Nephron progenitor cell (in vitro differentiated cells): ENCODE measurements at places on chromosomes 1 and 21.

GRCh38 chr1:221736714-221737113 is 5.2 kb downstream of the DUSP10 start:
- no peak for DNase-seq

DNA sequence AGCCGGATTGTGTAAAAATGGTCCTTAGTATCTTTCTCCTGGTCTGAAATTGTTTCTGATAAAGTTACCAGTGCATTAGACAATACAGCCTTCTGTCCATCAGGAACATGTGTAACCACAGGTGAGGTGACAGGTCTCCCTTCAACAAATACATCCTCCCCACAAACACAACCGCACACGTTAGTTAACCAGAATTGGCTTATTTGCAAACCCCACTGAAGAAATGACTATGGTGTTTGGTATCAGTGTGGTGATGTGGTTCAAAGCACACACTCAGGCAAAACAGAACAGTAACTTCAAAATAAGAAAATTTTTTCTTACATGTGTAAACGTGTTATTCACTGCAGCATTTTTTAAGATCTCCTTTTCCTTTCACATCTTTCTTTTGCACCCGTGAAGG is 517.2 kb upstream of the NR5A2 start:
- DNase-seq, result no peak

DNA sequence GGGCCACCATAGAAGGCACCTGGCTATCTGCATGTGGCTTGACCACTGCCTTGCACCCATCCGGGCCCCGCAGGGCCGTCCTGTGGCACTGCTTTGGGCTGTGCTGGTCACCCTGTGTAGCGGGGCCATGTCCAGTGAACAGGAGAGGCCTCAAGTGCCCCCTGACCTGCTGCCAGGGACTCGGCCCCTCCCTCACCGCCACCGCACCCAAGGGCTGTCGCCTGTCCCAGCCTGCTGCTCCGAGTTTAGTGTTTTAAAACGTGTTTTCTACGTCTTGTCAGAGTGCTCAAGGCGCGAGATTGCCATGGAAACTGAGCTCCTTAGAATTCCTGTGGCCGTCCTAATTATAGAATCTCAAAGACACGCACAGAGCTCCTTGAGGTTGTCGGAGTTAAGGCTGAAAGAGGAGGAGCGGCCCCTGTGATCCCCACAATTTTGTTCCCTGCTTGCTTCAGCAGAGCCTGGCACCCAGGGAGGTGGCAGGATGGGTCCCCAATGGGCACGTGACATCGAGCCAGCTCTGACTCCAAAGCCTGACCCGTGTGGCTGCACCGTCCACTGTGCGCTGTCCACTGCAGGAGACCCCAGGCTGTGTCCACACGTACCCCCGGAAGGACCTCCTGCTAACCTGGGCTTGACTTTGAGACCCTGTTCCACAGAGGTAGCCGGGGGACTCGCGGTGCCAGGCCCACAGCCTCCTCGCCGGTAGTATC is 66.2 kb downstream of the FAAP20 start:
- DNase-seq, result no peak

GRCh38 chr1:89198081-89198480 is 661 bp downstream of the GBP4 start:
- no peak for DNase-seq

DNA sequence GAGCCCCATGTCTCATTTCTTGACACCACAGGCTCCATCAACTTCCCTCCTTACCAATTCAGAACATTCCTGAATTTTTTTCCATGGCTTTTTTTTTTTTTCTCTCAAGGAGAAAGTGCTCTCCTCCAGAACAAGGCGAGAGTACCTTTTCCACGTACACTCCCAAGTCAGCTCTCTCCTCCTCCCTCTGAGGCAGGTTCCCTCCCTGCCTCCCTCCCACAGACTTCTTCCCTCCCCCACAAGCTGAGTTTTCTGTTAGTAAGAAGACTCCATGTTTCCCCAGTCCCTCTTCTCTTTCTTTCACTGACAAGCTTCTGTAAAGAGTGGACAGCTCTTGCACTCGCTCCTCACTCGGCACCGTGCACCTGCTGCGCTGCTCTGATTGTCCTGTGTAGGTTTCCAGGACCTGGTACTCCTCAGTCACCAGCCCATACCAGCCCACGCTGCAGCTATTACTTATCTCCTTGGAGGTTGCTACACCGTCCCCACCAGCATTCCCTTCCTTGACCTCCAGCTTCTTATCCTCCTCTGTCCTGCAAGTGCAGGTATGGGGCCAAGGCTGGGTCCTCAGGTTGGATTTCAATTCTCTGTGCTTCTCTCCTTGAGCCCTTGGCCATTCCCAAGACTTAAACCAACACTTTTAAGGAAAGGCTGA is 3.8 kb downstream of the TRAF5 start:
- no peak for DNase-seq

DNA sequence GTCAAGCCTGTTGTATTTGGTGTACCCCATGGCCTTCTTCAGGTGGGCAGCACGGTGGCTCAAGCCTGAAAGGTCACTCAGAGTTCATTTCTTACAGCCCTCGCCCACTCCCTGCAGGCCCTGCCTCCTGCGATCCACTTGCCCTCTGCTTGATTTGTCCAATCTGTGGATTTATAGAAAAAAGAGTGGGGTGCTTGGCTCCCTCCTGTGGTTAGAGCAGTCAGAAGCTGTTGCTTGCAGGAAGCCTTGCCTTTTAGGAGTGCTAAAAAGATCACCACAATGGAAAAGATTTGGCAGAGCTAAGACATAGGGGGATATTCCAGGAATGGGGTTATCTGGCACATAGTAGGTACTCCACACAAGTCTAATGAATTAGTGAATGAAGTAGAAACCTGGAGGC is 108.0 kb upstream of the TRABD2B start:
- no peak for DNase-seq

- DNase-seq, result no peak
Observed at GRCh38 chr1:95096218-95096841, 20.8 kb upstream of the TLCD4 start.

DNA sequence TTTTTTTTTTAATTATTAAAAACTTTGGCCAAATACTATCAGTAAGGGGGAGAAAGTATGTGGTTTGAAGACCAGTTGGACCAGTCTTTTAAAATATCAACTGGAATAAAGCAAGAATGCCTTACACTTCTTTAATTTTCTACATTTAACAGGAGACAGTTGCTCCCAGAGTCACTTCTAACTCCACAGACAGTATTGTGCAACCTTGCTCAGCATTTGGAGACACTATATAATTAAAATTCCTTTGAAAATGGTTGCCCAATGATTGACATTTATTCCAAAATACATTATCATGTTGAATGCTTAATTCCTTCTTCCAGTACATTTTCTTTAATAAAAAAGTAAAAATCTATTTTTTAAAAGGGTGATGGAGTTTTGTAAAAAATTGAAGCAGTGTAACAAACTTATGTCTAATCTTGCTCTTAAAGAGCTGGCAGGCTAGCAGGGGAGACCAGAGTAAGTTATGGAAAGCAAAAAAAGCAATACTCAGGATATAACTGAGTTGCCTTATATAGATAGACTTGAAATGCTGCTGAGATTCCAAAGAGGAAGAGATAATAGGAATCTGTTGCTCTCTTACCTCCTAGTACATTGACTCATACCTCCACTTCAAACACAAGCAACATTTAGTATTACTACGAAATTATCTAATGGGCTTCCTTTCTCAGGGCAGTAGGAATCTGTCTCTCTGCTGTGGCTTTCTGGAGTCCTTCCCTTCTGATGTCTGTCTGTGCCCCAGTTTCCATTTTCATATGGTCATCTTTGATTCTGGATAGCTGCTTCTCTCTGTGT is 69.7 kb upstream of the RGL1 start:
- no peak for DNase-seq

DNA sequence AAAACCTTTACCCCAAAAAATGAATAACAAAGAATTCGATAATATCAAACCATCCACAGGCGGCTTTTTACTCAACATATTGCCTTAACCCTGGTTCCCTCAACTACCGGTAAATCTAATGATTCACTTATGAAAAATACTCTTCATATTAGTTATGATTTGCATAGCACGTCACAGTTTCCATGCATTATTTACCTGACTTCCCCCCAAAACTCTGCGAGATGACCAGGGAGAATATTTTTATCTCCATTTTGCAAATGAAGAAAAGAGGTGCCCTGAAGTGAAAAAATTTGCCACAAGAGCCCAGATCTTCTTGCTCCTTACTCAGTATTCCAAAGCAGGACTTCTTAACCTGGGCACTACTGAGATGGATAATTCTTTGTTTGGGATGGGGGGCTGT is 2.9 kb downstream of the JAK1 start:
- no peak for DNase-seq

DNA sequence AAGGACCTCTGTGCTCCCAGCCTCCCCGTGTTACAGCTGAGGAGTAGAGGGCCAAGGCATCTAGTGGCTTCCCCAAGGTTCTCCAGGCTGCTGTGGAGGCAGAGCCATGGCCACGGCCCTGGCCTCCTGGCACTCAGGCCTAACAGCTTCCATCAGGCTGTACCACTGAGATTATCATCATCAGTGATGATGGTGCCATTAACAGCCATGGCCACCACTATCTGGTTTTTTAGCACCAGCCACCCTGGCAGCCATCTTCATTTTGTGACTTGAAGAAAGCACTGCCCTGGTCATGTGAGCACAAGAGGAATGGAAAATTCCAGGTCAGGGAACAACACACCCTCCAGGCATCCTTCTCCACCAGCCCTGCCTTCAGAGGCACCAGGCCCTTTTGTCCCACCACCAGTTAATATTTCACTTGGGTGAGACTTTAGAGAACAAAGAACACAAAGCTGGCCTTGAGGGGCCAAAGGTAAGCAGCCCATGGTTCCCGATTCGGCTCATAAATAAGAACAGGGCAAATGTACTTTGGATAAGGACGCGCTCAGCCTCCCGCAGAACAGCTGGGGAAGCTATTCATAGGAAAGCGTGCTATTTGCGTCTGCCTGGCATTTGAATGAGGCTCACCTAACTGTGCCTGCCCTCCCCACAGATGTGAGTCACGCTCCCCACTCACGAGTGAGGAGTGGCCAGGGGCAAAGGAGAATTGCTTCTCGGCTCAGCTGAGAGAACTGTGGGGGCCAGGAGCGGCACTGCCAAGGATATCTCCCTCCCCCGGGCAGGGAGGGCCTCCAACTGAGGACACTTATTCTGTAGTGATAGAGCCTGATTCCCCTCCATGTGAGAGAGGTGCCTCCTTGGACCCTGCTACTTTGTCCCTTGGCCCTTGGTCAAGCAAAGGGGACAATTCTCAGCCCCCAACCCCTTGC is 95.6 kb downstream of the CD58 start:
- no peak for DNase-seq

DNA sequence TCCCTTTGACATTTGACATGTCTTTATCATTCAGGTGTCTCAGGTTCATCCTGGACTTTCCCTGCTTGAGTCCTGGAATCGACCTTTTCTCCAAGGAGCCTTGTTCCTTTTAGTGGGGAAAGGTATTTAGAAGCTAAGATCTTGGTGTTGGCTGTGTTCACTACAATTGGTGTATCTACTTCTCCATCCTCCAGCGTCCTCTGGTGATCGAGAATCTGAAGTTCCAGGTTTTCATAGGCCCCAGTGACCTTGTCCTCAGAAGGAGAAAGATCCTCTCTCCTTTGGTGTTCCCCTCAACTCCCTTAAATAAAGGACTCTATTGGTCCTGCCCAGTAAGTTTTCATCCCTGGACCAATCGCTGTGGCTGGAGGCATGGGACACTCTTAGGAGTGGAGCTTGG is 22.1 kb downstream of the MROH7 start:
- no peak for DNase-seq

DNA sequence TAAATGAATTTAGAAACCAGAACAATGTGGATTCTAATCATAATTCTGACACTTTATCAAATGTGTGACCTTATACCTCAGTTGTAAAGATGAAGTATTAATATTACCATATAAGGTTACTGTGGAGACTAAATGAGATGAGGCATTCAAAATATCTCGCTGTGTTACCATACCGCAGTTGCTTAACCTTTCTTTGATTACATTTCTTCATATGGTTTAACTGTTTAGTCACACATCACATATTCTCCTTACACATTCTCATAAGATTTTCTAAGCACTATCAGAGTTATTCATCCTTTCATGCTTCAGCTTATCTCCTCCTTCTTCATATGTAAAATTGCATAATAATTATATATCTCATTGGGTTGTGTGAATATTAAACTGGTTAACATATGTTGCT is 88.9 kb downstream of the LRRC53 start:
- no peak for DNase-seq

- no peak for DNase-seq
Observed at GRCh38 chr1:181768930-181769280, 285.6 kb downstream of the CACNA1E start.
